ENCODE measurements at places on chromosomes 2 and 18. TPM values are rescaled to one million over a fixed set of nuclear protein-coding genes. Genes with fewer than 3 reads are reported as not detected.

DNA sequence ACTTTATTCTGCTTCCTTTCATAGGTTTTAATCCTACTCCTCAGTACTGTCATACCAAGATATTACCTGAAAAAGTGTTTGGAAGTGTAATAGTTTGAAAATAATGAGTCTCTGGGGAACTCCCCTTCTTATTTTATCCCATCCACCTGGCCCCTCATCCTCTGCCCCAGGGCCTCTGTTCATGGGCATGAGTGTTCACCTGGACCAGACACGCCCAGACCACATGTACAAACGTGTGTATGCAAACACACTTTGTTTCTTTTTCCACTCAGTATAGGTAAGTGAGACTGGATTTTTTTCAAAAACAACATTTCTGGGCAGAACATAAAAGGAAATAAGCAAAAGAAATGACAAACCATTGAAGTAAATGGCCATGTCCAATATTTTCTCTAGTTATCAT lies 62.1 kb upstream of the THSD7B start:
- DNase-seq = no peak

GRCh38 chr2:203583701-203584100 lies 48.6 kb upstream of the RAPH1 start:
- DNase-seq = no peak

GRCh38 chr2:108630567-108631405 lies 88.5 kb upstream of the RANBP2 start:
- DNase-seq = no peak

DNA sequence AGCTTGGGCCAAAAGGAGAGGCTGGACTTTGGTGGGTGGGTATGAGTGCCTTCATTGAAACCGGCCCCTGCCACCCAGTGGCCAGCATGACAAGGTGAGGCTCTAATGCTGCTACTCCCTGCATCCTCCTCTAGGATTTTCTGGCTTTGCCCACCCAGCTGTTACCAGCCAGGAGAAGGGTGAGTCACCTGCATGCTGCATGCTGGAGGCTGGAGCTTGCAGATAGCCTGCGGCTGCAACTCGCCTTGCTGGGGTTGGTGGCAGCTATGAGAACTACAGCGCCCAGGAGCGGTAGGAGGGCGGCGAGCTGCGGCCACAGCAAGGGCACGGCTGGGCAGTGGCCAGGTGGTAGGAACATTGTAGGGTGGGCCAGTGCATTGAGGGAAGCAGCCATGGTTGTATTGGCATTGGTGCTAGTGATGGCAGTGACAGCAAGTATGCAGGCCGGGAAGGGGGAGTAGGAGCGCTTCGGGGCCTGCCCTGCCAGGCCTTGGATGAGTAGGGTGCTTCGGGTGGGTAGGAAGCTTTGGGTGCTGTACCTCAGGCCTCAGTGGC lies 75.4 kb upstream of the SLC35G4 start:
- DNase-seq = no peak

DNA sequence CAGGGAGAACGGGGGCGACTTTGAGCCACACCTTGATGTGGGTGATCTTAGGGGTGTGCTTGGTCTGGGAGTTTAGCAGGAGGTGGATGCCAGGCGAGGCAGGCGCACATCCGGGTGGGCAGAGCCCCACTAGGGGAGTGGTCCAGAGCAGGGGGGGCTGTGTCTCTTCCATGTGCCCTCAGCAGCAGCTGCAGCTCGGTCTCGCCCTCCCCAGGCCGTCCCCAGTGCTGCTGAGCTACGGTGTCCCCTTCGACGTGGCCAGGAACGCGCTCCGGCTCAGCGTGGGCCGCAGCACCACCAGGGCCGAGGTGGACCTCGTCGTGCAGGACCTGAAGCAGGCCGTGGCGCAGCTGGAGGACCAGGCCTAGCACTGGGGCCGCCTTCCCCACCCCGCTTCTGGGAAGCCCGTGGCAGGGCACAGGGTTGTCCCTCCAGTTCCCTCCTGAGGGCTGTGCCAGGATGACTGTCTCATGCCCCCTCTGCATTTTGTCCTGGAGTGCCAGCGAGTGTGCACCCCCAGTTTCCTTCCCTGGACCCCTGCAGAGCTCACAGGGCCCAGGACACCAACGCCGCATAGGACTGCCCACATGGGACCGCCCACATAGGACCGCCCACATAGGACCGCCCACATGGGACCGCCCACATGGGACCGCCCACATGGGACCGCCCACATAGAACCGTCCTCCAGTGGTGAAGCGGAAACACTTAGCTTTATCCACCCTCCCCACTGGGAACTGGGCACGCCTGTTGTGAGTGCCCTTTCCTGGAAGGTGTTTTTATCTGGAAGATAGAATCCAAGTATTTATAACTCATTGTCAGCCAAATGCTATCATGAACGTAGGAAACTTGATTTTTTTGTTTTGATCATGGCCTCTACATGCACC lies 1.9 kb upstream of the ESPNL start:
- DNase-seq = no peak

GRCh38 chr2:85325466-85325811 lies 2.4 kb downstream of the TGOLN2 start:
- DNase-seq = no peak

DNA sequence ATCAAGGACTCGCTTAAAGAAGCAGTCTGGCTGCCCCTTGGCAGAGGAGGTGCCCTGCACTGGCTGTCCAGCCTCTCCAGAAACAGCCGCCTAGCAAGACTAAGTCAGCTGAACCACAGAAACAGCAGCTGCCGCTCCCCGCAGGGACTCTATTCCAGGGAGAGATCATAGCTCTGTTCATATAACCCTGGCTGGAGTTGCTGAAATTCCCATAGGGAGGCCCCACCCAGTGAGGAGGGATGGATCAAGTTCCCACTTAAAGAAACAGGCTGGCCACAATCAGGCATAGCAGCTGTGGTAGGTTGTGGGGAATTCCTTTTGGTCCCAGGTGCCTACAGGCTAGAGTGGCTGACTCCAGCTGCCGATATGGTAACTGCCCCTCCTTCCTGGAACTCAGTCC lies 74.2 kb upstream of the MC4R start:
- peak; percentile 15 for DNase-seq

DNA sequence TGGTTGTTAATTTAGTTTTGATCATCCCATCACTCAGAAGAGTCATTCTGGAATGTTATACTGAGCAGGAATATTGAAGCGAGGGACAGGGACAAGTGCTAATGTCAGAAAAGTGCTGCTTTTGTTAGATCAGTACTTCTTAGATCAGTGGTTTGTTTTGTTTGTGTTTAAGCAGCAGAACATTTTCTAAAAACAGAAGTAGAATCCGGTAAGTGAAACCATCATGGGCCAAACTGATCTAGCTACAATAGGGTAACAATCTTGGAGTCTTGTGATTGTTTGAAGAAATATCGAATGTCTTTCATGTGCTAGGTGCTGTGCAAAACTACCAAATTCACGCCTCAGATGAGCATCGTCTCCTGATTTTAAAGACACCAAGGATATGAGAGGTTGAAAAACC lies 45.1 kb upstream of the SEC11C start:
- no peak for DNase-seq

GRCh38 chr18:9175115-9175514 lies 38.5 kb downstream of the ANKRD12 start:
- no peak for DNase-seq

- peak; percentile 66 for DNase-seq
Observed at GRCh38 chr18:26655525-26656430, 107.4 kb upstream of the KCTD1 start.

DNA sequence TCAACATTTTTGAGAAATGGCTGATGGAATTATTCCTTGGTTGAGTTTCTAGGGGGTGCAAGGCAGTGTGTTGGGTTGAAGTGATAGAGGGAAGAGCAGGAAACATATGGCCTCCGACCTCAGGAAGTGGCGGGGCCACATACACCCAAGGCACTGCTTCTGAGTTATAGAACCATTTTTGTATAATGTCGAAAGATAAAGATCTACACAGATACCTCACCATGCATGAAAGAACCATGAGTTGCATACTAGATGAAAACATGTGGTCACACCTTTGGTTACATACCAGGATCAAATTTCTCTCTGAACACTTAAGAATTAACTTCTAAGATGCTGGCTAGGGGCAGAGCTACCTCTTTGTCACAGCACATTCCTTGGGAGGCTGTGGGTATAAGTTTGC lies 23.2 kb downstream of the LAMA3 start:
- DNase-seq = no peak

GRCh38 chr2:67456428-67456827 lies 59.3 kb downstream of the ETAA1 start:
- DNase-seq = no peak

GRCh38 chr2:168165985-168166901 lies 81.2 kb downstream of the STK39 start:
- DNase-seq = no peak

DNA sequence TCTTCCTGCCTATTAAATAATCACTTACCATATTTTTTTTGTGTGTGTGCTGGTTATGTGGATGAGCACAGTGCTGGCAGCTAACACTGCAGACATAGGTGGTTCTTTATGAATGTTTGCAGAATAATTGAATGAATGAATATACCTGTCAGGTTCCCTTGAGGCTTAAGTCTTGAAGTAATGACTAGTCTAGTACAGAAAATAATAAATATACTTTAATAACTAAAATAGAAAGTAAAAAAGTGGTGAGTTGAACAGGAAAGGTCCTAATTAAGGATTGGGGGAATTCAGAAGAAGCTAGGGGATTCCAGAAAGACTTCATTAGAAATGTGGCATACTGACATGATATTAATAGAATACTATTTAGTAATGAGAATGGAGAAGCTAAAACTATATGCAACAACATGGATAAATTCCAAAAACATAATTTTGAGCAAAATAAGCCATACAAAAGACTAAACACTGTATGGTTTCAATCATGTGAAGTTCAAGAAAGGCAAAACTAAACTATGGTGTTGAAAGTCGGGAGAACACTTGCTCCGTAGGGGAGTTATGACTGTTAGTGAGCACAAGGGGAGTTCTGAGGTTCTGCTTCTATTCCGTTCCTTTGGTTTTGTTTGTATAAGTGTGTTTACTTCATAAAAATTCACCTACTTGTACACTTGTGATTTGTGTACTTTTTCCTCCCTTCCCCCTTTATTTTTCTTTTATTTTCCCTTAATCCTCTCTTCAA lies 464.6 kb downstream of the MTX2 start:
- DNase-seq = no peak

- DNase-seq = no peak
Observed at GRCh38 chr2:5983511-5984272, 291.5 kb downstream of the SOX11 start.

DNA sequence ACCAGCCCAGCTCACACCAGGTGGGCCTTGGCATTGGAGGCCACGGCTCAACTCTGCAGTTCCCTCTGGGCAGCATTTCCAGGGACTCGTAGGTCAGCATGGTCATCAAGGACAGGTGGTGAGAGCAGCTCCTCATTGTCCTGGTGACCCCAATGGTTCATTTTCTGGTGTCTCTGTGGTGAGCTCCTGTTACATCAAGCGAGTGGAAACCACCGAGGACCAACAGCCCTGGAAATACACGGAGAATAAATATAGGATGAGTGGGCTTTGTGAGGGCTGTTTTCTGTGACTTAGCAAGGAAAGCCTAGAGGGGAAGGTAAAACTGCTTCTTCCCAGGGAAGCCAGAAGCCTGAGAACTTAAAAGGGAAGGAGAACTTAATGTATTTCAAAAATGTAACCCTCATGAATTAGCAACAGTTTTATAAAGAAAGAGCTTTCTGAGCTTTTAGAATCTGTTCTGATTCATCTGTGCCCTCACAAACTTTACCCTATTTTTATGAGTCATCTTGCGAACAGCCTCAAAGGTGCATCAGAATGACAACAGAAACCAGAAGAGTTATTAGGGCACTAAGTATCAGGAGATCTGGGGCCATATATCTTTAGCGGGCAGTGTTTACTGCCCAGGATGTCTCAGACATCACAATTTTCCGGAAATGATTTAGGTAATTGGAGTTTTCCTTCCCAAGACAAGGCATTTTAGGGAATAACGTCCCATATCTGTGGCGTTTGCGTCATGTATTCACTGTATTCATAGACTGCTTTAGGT lies 18.7 kb downstream of the C2orf92 start:
- DNase-seq = no peak

RASGRP3 gene
- polyA plus RNA-seq = 41.2 TPM

VAMP5 gene
- polyA plus RNA-seq = 37.2 TPM

MARCO gene
- polyA plus RNA-seq = 0.51 TPM

ARHGEF4 gene
- 17.1 TPM for polyA plus RNA-seq

FEV gene
- polyA plus RNA-seq = not detected
